ENCODE measurements at places on chromosomes 5 and 9. TPM values are rescaled to one million over a fixed set of nuclear protein-coding genes. Genes with fewer than 3 reads are reported as not detected.

The PPIC gene
- 20.5 TPM for polyA plus RNA-seq

GRCh38 chr9:7143645-7144200 lies 385.9 kb downstream of the KDM4C start:
- DNase-seq: no peak

The MYORG gene
- 11.4 TPM for polyA plus RNA-seq

The IFNB1 gene
- not detected for polyA plus RNA-seq

Measured in adrenal gland (tissue), 19 donors.